A375 (cell line): ENCODE measurements at places on chromosomes 3 and 15. TPM values are rescaled to one million over a fixed set of nuclear protein-coding genes. Genes with fewer than 3 reads are reported as not detected.

The ACTRT3 gene
- 0.72 and 2.0 TPM in 2 replicates for total RNA-seq

The LRRK1 gene
- total RNA-seq = 5.8 and 8.4 TPM in 2 replicates

The TICRR gene
- 9.2 and 10.2 TPM in 2 replicates for total RNA-seq

The SEMA6D gene
- total RNA-seq = 0.60 and 0.64 TPM in 2 replicates

The CKMT1B gene
- 1.3 TPM in 1 of 2 replicates, not detected in the other for total RNA-seq

The CLSTN2 gene
- total RNA-seq = 0.03 TPM in 1 of 2 replicates, not detected in the other

The CCRL2 gene
- total RNA-seq = not detected in 2 replicates

The RTP1 gene
- total RNA-seq = not detected in 2 replicates

The SNTN gene
- not detected in 2 replicates for total RNA-seq

The PPP1R14D gene
- not detected in 2 replicates for total RNA-seq

The P2RY1 gene
- total RNA-seq = 0.38 and 0.82 TPM in 2 replicates

The DNAJC19 gene
- 21.4 and 30.7 TPM in 2 replicates for total RNA-seq

The TP63 gene
- total RNA-seq = not detected in 2 replicates

The CDHR4 gene
- total RNA-seq = 0.11 and 0.26 TPM in 2 replicates

The GPR27 gene
- not detected in 2 replicates for total RNA-seq

The APBA2 gene
- total RNA-seq = 42.8 and 45.4 TPM in 2 replicates

The MEGF11 gene
- 1.1 and 1.4 TPM in 2 replicates for total RNA-seq

The CD200 gene
- total RNA-seq = 0.82 and 0.91 TPM in 2 replicates

The GOLGA8N gene
- total RNA-seq = 0.04 and 0.16 TPM in 2 replicates

The MORC1 gene
- total RNA-seq = not detected in 2 replicates

The PFKFB4 gene
- total RNA-seq = 57.7 and 76.4 TPM in 2 replicates

The ADAMTS17 gene
- total RNA-seq = 5.2 and 6.0 TPM in 2 replicates

The SNX1 gene
- total RNA-seq = 49.9 and 62.0 TPM in 2 replicates
